ENCODE measurements at places on chromosomes 1 and 21.
A peak's percentile ranks its signal among the peaks of the same experiment; 100 is the strongest.

DNA sequence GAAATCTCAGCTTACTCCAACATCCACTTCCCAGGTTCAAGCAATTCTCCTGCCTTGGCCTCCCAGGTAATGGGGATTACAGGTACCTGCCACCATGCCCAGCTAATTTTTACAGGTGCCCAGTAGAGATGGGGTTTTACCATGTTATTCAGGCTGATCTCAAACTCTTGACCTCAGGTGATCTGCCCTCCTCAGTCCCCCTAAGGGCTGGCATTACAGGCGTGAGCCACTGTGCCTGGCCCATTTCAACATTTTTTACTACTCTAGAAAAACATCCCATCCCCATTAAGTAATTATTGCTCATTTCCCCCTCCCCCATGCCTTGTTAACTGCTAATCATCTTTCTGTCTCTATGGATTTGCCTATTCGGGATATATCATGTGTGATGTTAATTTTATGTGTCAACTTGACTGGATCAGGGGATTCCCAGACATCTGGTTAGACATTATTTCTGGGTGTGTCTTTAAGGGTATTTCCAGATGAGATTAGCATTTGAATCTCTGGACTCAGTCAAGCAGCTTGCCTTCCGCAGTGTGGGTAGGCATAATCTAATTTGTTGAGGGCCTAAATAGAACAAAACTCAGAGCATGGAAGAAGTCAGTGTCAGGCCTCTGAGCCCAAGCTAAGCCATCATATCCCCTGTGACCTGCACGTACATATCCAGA is 33.0 kb upstream of the ZBTB8B start:
- no peaks in the 10 kb centered on the region for H3K36me3 ChIP-seq
- H3K27me3 ChIP-seq: no peaks in the 10 kb centered on the region
- H3K4me3 ChIP-seq: no peak overlapping the region

DNA sequence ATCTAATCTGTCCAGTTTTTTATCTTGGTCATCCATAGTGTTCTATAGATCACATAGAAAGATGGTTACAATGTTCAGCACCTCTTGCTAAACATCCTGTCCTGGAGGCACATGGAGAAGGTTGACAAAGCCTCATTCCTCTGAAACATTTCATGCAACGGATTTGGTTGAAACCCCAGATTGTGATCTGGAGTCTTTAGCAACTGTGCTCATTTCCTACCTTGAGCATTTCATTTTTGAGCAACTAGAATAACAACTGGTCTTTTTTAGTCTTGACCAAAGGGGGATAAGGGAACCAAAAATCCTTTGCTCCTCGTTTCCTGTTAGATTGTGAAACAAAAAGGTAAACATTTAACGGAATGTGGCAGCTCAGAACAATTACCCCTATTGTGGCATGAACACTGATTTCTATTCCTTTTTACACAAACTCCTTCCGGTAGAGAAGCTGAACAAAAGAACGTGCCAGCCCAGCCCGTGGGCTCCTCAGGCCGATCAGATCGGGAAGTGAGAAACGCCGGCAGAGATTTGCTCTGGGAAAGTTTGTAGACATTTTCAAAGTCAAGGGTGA is 94.7 kb upstream of the ERRFI1 start:
- H3K27ac ChIP-seq: peak overlapping the region; percentile 84
- no peaks in the 10 kb centered on the region for H3K36me3 ChIP-seq
- H3K27me3 ChIP-seq: no peaks in the 10 kb centered on the region
- no peak overlapping the region for H3K4me3 ChIP-seq
- no peak for DNase-seq
- peaks cover 38% of the 10 kb centered on the region for H3K4me1 ChIP-seq

- no peak overlapping the region for H3K4me3 ChIP-seq
- H3K36me3 ChIP-seq: peaks cover 26% of the 10 kb centered on the region
- no peak overlapping the region for H3K27ac ChIP-seq
- H3K4me1 ChIP-seq: no peaks in the 10 kb centered on the region
- no peaks in the 10 kb centered on the region for H3K27me3 ChIP-seq
Observed at GRCh38 chr1:196738730-196739129, 35.9 kb upstream of the CFHR3 start.

DNA sequence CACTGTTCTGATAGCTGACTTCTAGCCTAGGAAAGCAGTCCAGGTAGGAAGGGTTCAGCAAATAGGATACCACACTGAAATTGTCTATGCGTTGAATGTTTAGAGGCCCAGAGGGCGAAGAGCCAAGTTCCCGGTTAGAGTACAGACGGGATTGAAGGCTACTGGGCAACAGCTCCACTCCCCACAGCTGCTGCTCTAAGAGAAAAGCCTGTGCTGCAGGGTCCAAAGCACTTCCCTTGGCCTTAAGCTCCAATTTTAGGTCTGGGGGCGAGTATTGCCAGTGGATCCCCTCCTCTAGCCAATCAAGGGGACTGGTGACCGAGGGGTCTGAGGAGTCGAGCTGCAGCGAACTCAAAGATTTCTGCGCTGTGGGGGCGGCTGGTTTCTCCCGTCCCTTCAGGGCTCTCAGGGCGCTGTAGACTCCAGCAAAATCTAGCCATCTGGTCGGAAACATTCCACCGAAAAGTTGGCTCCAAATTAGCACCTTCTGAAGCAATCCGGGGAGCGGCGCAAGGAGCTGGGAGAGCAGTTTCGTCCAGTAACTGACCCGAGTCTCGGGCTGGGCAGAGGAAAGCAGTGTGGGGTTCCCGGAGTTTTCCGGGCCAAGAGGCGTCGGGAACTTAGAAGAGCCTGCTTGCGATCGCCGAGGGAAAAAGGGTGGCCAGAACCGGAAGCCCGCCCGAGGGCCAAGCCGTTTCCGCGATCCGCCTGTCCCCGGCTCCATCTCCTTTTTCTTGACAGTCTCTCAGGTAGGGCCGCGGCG is 748 bp downstream of the PPP1R15B start:
- H3K36me3 ChIP-seq: no peaks in the 10 kb centered on the region
- peak; percentile 88 for DNase-seq
- peak overlapping the region; percentile 98 for H3K27ac ChIP-seq
- peak overlapping the region; percentile 70 for H3K4me3 ChIP-seq
- H3K27me3 ChIP-seq: no peaks in the 10 kb centered on the region
- H3K4me1 ChIP-seq: peaks cover 35% of the 10 kb centered on the region

DNA sequence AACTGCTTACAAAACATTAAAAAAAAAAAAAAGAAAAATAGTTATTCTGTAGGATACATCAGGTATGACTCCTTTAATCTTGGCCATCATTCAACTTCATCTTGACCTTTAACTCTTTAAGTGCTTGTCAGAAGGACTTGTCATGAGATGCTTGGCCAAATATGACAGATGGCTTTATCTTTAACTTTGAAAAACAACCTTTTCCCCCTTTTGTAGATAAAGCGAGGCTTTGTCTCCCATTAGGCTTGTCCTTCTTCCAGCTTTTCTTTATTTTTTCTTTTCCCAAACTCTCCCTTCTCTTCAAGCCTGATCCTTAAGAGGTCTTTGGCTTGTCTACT is 2.3 kb downstream of the SRSF10 start:
- H3K4me1 ChIP-seq: peaks cover 61% of the 10 kb centered on the region
- DNase-seq: no peak
- peak overlapping the region; percentile 90 for H3K4me3 ChIP-seq

DNA sequence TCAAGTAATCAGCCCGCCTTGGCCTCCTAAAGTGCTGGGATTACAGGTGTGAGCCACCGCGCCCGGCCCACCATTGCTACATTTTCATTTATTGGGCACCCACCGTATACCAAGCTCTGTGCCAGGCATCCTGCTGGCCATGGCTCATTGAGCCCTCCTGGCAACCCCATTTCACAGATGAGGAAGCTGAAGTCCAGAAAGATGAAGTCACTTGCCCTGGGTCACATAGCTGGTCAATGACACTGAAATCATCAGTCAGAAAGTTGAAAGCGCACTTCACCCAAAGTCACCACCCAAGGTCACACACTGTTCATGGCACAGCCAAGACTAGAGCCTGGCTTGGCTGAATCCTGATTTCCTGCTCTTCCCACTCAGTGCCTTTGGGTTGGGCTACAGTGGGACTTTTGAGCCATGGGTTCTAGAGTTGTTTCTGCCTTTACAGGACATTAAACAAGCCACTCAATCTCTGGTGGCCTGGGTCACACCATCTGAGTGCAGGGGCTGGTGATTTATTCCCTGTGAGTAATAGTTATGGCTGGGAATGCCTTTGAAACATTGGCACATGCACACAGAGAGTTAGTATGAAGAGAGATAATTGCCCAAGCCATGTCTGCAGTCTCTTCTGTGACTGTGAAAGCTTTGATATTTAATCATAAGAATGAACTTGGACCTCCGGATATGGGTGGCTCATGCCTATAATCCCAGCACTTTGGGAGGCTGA is 16.0 kb upstream of the ARHGEF10L start:
- peak overlapping the region; percentile 35 for H3K27ac ChIP-seq
- no peaks in the 10 kb centered on the region for H3K27me3 ChIP-seq
- H3K4me1 ChIP-seq: peaks cover 45% of the 10 kb centered on the region
- no peak for DNase-seq
- H3K36me3 ChIP-seq: no peaks in the 10 kb centered on the region

DNA sequence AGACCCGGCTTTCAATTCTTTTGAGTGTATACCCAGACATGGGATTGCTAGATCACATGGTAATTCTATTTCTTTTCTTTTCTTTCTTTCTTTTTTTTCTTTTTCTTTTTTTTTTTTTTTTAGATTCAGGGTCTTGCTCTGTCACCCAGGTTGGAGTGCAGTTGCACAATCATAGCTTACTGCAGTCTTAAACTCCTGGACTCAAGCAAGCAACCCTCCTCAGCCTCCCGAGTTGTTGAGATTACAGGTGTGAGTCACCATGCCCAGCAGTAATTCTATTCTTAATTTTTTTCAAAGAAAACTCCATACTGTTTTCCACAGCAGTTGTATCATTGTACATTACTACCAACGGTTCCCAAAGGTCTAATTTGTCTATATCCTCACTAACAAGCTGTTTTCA is 13.5 kb upstream of the RNF186 start:
- H3K4me3 ChIP-seq: no peak overlapping the region
- peaks cover 29% of the 10 kb centered on the region for H3K27me3 ChIP-seq
- H3K36me3 ChIP-seq: no peaks in the 10 kb centered on the region
